Progenitor cell of endocrine pancreas (in vitro differentiated cells): ENCODE measurements at places on chromosomes 7 and 10.

DNA sequence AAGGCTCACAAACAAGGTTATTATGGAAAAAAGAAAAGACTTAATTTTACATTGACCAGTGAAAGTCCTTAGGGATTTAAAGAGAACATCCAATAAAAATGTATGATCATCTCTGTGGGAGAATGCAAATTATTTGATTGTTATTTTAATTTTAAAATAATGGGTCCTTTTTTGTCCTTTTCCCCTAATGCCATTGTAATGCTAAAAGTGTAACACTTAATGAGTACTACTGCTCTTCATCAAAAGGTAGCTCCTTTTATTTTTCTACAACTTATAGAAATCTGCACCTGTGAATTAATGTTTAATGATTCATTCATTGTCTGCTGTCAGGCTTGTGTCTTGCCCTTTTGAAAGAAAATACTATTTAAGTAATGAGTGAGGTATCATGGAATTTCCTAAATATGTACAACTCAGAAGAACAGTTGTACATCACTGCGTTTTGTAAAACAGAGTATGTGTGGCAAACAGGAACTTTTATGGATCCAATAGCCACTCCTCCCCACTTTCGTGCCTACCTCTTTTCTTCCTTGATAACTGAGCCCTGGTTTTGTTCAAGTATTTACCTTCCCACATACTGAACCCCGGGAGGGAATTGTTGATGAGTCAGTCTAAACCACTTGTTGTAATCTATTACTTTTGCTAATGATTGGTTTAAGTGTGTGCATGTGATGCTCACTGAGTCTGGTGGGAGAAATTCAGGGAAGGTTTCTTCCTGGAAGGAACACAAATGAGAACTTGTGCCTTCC lies 19.9 kb upstream of the TRUB1 start:
- no peak for DNase-seq

DNA sequence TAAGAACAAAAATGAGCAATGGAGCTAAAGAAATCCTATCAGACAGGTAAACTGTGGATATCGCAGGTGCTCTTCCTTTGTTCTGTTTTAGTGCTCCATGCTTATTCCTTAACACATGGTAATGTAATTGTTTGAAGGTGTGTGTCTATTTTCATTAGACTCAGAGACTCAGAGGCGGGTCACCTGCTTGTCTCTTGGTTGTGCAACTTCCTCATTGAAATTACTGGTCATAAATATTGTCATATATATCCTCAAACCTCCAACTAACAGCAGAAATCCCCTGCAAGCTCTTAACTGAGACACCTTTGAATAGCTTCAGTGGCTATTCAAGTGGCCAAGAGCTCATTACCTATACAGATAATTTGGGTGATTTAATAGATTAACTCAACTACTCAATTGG lies 177.2 kb downstream of the PTN start:
- no peak for DNase-seq

- no peak for DNase-seq
Measured at GRCh38 chr10:130411496-130412085, 275.4 kb downstream of the GLRX3 start.

DNA sequence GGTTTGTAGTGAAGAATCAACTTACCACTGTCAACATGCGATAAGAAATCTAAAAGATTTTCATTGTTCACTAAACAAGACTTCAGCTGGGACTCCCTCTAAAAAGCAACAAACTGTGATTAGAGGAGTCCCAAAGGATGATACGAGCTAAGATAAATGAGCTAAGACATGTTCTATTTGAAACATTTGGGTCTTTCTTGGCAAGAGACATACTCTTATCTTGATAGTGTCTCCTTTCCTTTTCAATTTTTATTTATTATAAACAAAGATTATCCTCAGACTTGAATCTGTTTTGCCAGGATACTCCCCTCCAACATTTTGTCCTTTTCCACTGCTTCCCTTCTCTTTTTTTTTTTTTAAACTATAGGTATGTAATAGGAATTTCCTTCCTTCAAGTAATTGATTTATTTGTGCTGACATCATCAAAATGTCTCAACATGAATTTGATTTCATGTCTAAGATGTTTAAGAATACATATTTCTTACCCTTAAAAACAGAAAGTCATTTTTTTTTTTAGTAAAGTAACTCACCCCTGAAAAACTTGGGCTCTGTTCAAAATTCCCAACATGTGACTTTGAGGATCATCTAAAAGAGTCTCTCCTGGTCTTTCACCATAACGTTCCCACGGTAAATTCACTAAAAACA lies 158.4 kb upstream of the NRP1 start:
- DNase-seq: no peak

DNA sequence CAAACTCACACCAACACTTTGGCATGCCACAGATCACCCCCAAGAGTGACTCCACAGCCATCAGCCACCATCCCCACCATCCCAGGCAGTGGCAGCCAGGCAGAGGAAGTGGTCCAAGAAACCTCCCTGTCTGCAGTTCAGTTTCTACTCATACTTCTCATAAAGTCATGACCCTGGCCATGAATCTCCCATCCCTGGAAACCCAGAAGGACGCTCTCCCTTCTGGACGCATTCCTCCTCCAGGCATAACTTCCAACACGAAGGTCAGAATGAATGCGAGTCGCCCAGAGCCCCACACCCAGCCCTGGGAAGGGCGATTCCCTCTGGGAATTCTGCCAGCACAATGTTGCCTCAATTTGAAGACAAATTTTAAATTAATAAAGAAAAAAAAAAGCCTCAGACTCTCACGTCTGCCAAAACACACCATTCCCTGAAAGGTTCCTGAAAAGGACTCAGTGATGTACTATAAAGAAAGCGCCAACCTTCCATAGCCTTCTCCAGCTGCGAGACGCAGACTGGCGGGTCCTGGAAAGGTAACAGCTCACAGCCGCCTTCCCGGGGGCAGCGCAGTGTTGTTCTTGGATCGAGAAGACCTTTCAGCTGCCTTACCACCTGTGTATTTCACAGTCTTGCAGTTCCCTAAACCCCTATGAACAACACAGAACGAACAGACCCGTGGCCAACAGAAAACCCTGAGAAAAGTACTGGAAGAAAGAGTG lies 307.6 kb downstream of the FRMD4A start:
- DNase-seq: no peak
